ENCODE measurements at places on chromosomes 2 and 18. TPM values are rescaled to one million over a fixed set of nuclear protein-coding genes. Genes with fewer than 3 reads are reported as not detected.
A peak's percentile ranks its signal among the peaks of the same experiment; 100 is the strongest.

SNRNP200 gene
- polyA plus RNA-seq = 181 TPM

VIT gene
- polyA plus RNA-seq = 0.22 TPM

PJVK gene
- 11.3 TPM for polyA plus RNA-seq

FAM228A gene
- polyA plus RNA-seq = 1.6 TPM

GAREM1 gene
- polyA plus RNA-seq = 9.1 TPM

ATF2 gene
- 76.0 TPM for polyA plus RNA-seq

CFAP65 gene
- 4.5 TPM for polyA plus RNA-seq

NRBP1 gene
- polyA plus RNA-seq = 135 TPM

SERTAD2 gene
- 27.9 TPM for polyA plus RNA-seq

GBX2 gene
- polyA plus RNA-seq = not detected

INPP5D gene
- polyA plus RNA-seq = 12.6 TPM

ZSWIM2 gene
- polyA plus RNA-seq = not detected

DNA sequence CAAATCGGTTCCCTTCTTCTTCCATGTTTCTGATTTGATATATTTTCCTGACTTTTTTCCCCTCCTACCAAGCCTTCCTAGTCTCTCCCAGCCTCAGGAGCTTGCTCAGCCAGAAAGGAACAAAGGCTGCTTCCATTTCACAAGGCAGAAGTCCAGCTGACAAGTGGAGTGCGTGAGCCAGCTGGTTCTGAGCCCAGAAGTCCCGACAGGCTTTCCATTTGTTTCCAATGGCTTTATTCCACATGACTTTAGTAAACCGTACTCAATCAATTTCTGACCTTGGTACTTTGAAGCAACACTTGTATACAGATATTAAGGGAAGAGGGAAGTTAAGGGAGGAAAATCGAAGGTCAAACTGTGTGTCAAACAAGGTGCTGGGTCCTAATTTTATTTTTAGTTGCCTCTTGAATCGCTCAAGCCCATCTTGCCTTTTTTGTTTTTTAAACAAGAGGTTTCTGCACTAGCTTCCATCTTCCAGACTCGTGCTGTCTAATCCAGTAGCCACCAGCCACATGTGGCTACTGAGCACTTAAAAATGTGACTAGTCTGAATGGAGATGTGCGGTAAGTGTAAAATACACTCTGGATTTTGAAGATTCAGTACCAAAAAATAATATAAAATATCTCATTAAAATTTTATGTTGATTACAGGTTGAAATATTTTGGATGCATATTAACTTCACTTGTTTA is 36.2 kb downstream of the WIPF1 start:
- DNase-seq = peak; percentile 74

- no peak for DNase-seq
These were observed 142.8 kb downstream of the TMEM17 start for GRCh38 chr2:62363166-62363565.

DNA sequence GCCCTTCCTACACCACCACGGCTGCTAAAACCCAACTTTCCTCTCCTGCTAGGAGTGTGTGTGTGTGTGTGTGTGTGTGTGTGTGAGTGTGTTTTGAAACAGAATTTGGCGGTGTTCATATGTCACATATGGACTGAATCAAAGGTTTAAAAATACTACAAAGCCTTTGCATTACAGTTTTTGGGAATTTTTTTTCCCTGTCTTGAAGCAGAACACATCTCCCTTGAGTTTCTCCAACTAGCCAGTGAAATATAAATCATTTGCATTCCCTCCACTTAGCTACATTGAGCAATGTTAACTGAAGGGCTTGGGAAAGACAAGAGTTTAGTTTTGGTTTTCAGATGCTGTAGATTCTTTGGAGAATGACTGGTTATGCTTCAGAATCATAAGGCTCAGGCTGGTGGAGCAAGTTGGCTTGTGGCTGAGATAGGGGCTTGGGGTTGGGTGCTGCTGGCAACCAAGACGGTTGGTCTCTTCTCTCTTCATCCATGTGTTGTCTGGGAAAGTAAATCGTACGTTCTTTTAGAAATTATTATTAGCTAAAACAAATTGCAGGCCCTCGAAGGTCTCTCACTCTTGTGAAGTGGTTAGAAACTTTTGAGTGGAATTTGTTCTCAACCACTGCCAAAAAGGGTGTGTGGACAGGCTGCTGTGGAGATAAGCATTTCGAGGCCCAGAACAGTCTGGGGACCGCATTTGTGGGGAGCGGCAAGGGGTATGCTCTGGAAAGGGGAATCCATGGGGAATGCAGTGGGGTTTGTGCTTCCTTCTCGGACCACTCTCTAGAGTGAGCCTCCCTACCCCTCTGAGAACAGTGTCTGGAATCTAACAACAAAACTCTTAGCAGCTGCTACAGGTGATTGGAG is 1.4 kb downstream of the NRP2 start:
- DNase-seq = peak; percentile 55

- DNase-seq = no peak
These were observed 4.3 kb upstream of the PLCL1 start for GRCh38 chr2:197800091-197800490.

GRCh38 chr2:39688181-39688580 is 22.5 kb downstream of the TMEM178A start:
- no peak for DNase-seq

- no peak for DNase-seq
These were observed 263.2 kb downstream of the EN1 start for GRCh38 chr2:118584062-118584749.

DNA sequence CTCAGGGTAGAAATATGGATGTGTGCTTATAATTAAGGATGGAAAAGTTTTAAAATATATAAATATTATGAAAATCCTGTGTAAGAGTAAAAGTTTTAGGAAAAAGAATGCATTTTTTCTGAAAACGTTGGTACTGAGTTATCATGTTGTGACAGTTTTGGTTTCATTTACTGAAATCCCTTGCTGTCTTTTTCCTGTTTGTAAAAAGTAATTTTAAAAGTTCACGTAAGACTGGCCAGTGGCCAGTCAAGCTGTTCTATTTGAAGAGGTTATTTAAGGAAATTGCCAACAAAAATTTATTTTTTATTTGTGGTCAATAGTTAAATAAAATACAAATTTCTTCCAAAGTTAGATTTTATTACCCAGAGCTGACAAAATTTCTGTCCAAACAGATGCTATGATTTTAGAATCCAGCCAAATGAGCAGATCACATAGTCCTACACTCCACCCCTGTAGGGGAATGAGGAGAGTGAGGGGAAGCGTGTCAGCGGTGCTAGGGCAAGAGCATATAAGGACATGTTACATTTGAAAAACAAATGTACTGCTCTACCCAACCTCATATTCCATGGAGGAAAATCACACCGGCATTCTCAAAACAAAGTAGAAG is 297.8 kb upstream of the TFPI start:
- no peak for DNase-seq

DNA sequence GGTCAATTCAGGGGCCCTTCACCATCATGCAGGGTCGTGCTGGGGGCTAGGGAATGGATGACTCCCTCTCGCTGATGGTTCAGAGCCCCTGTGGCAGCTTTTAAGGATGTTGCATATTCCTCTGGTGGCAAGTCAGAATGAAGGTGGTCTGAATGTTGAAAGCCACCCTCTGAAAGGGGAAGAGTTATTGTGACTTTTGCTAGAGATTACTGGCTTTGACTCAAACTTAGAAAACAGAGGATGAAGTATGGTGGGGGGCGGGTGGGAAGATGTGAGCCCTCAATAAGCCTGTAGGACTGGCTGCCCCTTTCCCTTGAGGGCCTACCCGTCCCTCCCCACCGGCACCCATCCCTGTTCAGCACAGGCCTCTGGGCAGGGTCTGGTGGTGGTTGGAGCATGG is 23.2 kb downstream of the MC2R start:
- no peak for DNase-seq

GRCh38 chr2:174776675-174777074 is 12.4 kb upstream of the CHRNA1 start:
- DNase-seq = no peak

DNA sequence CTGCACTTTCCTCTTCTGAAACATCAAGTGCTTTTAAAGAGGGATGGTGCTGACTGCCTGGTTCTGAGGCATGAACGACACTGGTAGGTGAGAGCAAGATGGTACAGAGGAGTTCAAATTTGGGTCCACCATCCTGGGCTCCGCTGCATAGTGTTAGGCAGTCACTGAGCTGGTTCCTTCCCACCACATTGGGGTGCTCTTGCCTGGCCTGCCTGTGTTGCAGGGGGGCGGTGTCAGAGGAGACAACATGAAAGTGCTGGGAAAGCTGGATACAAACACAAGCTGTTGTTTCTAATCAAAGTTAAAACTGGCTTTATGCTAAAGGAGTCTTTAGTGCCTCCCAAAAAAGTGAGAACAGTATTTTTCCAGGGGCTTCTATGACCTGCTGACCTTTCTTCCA is 258.1 kb downstream of the GBX2 start:
- DNase-seq = no peak

DNA sequence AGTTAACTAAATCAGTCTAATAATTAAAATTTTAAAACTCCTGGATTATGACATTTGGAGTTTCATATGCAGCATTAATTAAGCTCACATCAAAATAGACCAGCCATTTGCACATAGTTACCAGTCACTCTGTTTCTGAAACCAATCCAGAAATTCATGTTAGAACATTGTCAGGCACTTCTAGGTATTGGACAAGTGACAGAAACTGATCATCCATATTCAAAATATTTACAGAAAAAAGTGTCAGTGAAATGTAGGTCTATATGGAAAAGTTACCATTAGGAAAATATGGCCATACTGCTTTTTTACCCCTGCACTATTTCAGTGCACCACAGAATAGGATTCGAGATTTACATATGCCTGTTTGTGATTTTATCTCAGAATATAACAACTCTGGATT is 33.4 kb downstream of the UPP2 start:
- DNase-seq = no peak

DNA sequence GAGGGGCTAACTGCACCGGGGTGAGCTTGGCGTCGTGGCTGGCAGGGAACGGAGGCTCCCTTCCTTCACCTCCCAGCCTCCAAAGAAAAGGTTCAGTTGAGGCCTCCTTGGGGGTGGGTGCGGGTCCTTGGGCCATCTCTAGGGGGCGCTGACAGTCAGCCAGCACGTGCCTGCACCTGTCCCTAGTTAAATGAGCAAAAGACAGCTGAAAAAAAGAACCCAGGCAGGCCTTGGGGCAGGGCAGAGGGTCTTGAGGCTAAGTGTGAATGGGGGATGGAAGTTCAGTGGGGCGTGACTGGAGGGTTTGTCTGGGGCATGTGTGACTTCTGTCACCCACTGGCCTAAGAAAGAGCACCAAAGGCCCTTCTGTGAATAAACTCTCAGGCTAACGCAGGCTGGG is 56.4 kb downstream of the ZFP36L2 start:
- no peak for DNase-seq

DNA sequence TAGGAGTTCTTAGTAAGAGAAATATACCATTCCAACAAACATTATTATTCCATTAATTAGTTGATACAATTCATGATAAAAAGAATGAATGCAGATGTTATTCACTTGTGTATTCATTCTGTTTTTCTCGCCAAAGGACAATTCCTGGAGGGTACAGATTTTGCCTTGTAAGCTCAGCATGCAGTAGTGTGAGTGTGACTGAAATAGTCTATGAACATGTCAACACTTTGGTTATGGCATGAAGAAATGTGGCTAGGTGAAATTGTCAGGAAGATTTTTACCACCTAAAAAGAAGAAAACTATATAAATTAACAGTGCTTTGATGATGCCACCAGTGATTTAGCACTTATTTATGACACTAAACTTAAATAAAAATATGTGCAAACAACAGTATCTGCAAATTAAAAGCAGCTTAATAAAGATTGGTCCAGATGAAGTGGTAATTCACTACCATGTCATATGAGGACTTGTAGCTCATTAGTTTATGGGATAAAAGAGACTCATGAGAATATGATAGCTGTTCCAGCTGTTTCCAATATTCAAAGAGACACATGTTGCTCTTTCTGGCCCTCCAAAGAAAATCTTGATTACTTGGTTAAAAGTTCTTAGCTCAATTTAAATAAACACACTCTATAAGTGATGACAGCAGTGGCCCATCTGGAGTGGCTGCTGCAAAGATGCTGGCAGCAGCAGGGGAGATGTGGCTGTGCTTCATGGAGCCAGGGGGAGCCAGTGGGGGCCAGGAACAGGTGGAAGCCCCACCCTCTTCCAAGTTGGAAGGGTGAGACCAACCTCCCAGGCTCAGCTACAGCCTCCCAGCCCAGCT is 165.0 kb downstream of the CDH19 start:
- DNase-seq = peak; percentile 92

GRCh38 chr18:12958478-12958877 is 10.7 kb downstream of the SEH1L start:
- DNase-seq = no peak

DNA sequence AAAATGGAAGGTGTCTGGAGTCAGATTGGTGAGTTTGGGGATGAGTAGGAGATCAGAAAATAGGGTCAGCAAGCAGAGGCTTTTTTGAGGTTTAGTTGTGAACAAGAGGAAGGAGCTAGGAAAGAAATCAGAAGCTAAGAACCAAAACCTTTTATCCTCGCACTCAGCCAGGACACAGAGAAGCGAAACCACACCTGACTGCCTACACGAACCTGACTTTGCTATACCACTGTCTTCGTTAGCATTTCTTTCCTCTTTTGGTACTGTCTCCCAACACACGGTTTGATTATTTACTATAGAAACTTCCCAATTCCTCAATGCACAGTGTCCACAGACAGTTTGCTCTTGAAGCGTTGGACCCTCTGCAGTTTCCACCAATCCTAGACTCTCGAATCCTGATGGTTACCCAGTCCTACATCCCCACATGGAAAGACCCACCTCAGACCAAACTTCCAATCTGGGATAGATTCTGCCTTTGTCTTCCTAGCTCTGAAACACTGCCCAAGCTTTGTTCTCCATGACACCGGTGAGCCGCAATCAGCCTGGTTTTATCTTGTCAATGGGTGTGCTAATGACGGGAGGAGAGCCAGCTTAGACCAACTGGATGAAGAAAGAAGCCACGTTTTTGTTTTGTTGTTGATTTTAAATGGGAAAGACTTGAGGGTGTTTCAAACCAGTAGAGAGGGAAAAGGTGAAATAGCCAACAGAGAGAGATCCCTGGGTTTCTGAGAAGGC is 137.4 kb downstream of the CABLES1 start:
- DNase-seq = no peak

DNA sequence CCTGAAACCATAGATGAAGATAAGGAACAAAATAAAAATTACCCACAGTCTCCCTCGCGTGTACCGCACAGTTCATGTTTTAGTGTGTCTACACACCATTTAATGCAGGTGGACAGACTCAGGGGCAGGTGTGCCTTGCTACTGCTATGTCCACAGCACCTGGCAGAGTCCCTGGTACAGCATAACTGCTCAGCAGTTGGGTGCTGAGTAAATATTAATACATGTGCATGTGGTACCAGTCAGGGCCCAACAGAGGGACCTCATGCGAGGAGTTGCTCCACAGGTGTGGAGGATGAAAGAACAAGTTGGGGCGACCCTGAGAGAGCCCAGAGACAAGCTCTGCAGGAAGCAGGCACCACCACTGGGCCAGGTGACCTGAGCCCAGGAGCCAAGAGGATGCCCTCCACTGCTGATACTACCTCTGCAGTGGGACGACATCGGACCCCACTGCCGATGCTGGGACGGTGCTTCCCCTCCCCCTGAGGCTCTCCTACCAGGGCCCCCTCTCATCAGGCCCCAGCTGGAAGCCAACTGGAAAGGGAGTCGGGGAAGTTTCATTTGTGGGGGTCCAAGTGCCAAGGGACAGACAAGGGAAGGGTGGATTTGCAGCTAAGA is 100.8 kb downstream of the NEDD4L start:
- no peak for DNase-seq

GRCh38 chr2:75960472-75961009 is 249.8 kb upstream of the GCFC2 start:
- DNase-seq = no peak

Data from right lung (tissue), 10 donors.